ENCODE measurements at places on chromosomes 2 and 18. TPM values are rescaled to one million over a fixed set of nuclear protein-coding genes. Genes with fewer than 3 reads are reported as not detected.

The GNLY gene
- 0.83 TPM for total RNA-seq

- DNase-seq: peak; percentile 80
These were observed 96.3 kb downstream of the FAM210A start for GRCh38 chr18:13629841-13630715.

GRCh38 chr2:85401844-85402243 lies 8.3 kb downstream of the CAPG start:
- DNase-seq: no peak

The DQX1 gene
- total RNA-seq: not detected

DNA sequence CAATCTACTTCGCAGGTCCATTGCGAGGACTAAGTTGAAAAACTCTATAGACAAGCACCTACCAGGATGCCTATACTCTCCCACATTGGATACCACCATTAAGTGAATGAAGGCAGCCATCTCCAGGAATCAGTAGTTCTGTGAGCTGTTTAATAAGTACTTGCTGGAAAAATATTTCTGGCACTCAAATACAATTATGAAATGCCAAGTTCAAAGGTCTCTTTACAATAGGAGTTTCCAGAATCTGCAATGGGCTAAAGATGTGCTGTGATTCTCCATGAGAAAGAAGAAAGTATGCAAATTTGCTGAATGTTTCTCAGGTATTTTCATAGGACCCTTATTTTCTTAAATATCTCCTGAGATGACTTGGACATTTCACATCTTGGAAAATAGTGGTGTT lies 103.0 kb downstream of the AP1S3 start:
- no peak for DNase-seq

The FEV gene
- not detected for total RNA-seq

The RGPD6 gene
- total RNA-seq: 7.1 TPM

The GLS gene
- 40.8 TPM for total RNA-seq

DNA sequence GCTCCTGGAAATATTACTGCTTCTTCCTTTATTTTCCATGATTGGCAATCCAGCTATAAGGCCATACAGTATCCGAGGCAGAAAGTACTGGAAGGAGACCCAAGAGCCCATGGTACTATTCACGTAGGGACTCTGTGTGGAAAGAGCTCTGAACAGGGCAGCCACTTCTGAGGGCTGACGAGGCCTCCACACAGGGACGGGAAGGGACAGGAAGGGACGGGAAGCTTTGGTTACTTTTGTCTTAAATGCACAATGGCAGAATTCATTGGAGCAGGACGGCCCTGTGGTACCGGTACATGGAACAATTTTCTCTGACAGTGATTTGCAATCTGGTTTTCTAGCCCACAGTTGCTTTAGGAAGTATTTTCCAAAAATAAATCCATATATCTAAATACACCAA lies 102.4 kb downstream of the MBP start:
- DNase-seq: no peak

DNA sequence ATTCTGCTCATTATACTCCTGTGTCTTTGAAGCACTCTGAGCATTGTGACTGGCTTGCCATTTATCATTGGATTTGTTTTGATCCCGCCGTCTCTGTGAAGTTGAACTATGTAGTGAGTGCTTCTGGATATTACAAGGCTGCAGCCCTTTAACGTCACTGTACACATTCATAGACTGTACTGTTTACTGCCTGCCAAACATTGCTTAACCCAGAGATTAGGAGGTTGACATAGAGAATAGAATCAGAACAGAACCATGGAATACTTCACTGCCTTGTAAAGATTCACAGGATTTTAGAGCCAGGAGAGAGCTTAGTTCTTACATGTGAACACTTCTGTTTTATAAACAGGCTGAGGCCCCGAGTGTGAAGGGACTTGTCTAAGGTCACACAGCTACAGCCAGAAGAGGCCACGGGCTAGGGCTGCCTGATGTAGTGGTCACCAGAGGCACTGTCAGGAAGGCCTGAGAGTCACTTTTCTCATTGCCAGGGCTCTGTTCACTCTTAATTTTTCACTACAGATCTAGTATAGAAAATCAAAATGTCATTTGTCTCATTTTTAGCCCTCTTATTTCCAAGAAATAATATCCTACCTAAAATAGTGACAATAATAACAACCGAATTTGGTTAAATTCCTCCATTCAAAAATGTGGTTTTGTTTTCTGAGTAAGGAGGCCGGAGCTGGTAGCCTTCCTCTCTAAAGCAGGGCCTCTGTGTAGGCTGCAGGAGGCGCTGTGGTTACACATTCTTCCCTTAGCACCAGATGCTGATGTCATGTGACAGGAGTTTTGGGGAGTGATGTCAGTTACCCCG lies 87.9 kb downstream of the UGGT1 start:
- DNase-seq: peak; percentile 32

The CRYGD gene
- total RNA-seq: not detected

GRCh38 chr18:76259711-76260110 lies 235.3 kb downstream of the ZNF516 start:
- no peak for DNase-seq

GRCh38 chr2:197210430-197210829 lies 100.2 kb downstream of the ANKRD44 start:
- DNase-seq: no peak

- DNase-seq: no peak
These were observed 26.2 kb downstream of the POU3F3 start for GRCh38 chr2:104880076-104880475.

The CDKL4 gene
- 0.69 TPM for total RNA-seq

DNA sequence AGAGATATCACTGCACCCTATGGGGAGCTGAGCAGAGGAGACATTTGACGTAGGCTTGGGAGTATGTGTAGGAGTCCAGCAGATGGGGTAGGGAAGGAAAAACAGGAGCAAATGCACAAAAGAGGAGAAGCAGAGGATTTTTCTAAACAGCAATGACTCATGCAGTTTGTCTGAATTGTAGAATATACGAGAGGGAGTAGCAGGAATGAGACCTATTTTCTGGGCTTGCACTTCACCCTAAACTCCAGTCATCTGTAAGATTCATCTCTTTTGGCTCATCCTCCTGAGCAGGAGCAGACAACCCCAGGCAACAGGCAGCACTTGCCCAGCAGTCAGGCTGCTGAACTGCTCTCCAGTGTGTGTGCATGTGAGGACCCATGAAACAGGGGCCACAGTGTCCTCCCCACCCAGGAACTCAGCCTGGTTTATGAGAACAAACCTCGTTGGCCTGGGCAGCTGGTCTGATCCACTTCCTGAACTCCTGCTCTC lies 100.2 kb upstream of the CDC42EP3 start:
- no peak for DNase-seq

The RNF125 gene
- 1.1 TPM for total RNA-seq

- DNase-seq: peak; percentile 11
These were observed 456.1 kb downstream of the LPIN1 start for GRCh38 chr2:12202313-12203075.

Data from heart right ventricle (tissue), 16 donors.